ENCODE measurements at places on chromosomes 5 and 9. TPM values are rescaled to one million over a fixed set of nuclear protein-coding genes. Genes with fewer than 3 reads are reported as not detected.

The SPATA31C1 gene
- total RNA-seq = not detected

GRCh38 chr5:62684310-62684709 lies 105.7 kb downstream of the LRRC70 start:
- no peak for DNase-seq

The RETREG1 gene
- 50.7 TPM for total RNA-seq

- no peak for DNase-seq
Observed at GRCh38 chr5:89998519-89999305, 410.8 kb downstream of the CETN3 start.

DNA sequence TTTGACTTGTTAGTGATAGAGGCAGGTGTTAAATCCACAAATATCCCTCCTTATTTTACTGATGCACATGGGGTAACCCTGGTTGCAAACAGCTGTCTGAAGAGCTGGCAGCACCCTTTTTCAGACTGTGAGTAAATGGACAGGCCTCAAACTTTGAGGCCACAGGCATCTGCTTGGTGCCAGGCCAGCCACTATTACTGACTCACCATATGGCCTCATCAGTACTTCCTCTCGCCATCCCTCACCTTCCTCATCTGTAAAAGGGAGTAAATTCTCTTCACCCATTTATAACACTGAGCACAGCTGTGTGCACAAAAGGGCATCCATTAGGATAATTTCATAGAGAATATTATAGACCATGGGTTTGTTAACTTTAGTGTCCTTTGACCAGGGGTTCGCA lies 11.9 kb upstream of the TNIP1 start:
- no peak for DNase-seq

DNA sequence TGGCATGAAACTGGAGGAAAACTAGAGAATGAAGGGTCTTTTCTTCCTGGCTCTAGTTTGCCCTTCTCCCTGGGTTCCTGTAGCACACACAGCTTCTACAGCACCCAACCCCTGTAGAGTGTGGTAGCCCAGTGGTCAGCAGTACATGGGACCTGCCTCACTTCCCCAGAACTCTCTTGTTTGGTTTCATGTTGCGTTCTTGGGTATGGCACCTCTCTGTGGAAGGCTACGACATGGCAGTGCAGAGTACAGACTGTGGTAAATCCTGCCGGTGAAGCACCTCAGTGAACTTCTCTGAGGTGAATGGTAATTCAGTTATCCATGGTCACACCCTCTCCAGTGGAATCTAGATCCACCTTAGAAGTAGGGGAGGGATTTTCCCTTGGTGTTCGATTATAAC lies 105.5 kb downstream of the TLR4 start:
- no peak for DNase-seq

The F2RL2 gene
- total RNA-seq = 4.6 TPM

GRCh38 chr5:149581931-149582768 lies 852 bp downstream of the ARHGEF37 start:
- peak; percentile 78 for DNase-seq

The DNAH5 gene
- total RNA-seq = 3.8 TPM

DNA sequence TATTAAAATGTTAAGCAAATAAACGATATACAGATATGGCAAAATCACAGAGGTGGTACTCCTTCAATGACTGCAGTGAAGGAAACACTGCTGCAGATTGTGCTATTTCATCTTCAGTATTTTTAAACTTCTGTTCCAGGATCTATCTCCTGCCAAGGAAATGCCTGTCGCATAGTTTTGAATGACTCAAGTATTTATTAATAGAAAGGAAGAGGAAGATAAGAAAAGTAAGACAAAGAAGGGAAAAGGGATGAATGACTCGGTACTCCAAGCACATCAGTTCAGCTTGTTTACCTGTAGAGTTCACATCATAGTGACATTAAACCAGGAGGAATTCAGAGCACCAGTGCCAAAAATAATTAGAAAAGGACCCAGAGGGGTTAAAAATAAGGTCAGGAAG lies 5.1 kb upstream of the GPX8 start:
- DNase-seq = no peak

DNA sequence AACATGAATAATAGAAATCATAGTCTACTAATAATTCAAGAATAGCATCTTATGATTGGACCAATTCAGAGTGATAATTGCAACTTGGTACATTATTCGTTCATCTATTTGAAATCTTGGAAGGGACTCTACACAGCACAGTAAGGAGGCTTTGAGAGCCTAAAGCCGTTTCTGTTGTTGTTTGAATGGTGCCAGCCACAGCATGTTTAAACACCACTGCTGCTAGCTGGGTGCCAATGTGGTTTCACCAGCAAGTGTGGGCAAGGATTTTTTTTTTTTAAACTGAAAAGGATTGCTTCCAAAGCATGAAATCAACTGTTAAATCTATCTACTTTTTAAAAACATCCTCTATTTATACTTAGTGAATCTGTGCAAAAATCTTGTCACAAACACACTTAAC lies 253.9 kb upstream of the MAP3K1 start:
- no peak for DNase-seq

DNA sequence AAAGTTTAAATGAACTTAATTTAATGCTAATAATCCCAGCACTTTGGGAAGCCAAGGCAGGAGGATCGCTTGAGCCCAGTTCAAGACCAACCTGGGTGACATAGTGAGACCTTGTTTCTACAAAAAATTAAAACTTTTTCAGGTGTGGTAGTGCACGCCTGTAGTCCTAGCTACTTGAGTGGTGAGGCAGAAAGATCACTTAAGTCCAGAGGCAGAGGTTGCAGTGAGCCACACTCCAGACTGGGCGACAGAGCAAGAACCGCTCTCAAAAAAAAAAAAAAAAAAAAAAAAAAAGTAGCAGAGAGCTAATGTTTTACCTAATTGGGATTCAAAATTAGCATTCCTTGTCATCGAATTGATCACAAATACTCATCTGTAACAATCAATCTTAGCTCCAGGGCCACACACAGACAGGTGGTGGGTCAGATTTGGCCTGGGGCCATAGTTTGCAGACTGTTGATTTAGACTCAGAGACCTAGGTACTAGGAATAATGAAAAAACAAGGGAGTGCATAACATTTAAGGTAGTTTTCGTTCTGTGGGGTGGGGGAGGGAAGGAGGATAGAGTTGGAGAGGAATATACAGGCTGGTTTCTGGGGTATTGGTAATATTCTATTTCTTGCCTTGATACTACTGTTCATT lies 21.4 kb downstream of the HSDL2 start:
- no peak for DNase-seq

DNA sequence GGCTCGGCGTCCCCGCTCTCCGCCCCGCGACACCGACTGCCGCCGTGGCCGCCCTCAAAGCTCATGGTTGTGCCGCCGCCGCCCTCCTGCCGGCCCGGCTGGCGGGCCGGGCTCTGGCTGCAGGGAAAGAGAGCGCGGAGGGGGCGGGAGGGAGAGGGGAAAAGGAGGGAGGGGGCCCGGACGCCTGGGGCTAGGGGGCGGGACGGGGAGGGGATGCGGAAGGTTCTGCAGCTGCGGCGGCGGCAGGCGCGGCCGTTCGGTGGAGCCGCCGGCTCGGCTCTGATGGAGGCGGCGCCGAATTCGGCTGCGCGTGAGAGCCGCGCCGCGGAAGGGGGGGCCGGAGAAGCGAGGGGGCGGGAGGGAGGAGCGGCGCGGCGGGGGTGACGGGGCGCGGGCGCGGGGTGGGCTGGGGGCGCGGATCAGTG lies at the start of gene MARCHF11:
Gene MARCHF11 (minus strand): TSS at position 281 of the 425 bp plus-strand sequence. CDS start 216 bp downstream, at position 65.
- no peak for DNase-seq

- DNase-seq = no peak
Observed at GRCh38 chr9:135587658-135588057, 26.1 kb downstream of the PAEP start.

- no peak for DNase-seq
Observed at GRCh38 chr5:1255081-1255561, 29.9 kb downstream of the SLC6A18 start.

The PDZD2 gene
- 61.3 TPM for total RNA-seq

DNA sequence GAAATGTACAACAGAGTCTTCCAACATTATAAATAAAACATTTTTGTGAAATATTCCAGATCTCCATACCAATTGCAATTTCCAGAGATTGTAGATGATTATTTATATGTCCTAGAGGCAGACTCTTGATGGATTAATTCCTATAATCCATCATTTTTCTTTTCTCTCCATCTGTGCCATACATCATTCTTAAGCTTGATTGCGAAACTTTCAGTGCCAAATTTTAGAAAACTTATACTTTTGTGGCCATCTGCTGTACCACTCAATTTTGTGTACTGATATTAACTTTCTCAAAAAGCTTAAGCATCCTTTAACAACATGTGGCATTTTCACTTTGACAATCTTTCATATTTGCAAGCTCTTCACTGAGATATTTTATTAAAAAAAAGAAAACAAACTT lies 446.9 kb downstream of the SEMA5A start:
- no peak for DNase-seq

DNA sequence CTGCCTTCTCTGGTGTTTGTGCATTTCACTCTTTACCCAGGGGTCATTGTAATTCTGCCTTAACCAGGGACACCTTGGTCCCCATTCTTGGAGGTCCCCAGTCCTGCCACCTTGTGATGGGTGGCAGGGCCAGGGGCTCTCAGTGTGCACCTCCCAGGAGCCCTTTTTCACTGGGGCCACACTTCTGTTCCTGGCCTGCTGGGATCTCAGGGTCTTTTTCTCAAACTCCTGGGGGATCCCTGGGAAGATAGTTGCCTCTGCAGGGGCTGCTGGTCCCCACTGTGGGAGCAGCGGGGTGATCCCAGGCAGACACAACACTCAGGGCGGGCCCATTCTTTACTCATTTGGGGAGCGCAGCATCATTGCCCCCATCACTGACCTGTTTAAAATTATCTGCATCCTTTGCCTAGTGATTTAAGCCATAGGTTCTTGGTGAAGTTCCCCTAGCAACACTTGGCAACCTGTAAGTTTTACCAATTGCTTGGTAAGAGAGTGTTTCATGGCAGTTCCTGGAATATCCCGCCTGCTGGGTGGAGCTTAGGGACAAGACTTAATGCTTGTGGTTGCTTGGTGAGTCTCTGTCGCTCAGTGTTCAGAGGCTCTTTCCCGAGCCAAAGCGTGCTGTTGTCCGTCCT lies 15.7 kb downstream of the PHF2 start:
- no peak for DNase-seq

GRCh38 chr9:118162716-118163115 lies 458.5 kb downstream of the TLR4 start:
- no peak for DNase-seq

- DNase-seq = no peak
Observed at GRCh38 chr5:155064580-155064979, 51.0 kb downstream of the KIF4B start.

The CNTFR gene
- 15.8 TPM for total RNA-seq

GRCh38 chr5:37875051-37875787 lies 35.4 kb upstream of the GDNF start:
- DNase-seq = no peak

GRCh38 chr9:93567271-93567959 lies 9.0 kb upstream of the PHF2 start:
- no peak for DNase-seq

The SLC36A3 gene
- total RNA-seq = not detected

DNA sequence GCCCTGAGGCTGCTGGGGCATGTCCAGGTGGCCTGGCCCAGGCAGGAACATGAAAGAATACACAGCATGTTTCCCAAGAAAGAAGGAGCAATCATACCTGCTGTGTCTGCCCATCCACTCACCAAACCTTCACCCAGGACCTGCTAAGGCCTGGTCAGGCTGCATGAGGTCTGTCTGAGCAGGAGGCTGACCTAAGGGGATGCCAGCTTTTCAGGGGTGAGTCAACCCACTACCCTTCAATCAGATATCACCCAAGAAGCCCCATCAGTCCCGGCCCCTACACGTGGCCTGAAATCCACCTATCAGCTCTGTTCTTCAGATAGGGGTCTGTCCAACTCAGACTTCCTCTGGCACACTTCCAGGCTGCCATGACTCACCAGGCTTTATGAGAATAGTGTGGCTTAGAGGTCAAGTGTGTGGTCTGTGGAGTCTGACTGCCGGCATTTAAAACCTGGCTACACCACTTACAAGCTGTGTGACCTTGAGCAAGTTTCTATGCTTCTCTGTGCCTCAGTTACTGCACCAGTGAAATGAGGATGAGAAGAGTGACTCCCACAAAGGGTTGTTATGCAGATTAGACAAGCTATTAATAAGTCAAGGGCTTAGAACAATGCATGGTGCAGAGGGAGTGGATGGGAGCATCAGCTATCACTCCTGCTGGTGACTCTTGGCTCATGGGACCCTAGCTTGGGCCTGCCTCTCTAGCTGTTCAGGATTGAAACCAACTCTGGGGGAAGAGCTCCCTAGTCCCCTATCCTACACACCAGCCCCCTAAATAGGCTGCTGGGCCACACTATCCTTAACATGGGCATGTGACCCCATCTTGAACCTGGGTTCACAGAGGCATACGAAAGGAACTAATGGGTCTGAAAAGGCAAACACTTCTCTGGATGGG lies 130.3 kb downstream of the PAX5 start:
- DNase-seq = peak; percentile 70

- DNase-seq = no peak
Observed at GRCh38 chr9:127038531-127038930, 83.9 kb downstream of the ANGPTL2 start.

The LCN6 gene
- not detected for total RNA-seq

DNA sequence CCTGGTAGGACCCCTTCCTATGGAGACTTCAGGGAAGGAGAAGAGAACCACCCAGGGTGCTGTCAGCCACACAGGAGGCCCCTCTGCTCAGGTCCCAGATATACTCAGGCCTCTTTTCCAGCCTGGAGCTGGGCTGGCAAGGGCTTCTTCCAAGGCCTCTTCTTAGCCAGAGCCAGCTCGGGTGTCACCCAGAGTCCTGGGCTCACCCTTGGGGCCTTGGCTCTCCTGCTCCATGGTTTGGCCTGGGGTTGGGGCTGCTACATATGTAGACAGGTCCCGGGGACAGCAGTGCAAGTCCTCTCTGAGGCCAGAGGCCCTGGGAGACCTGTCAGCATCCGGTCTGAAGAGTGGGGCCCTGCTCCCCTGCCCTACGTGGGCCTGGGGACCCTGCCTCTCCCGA lies 22.8 kb downstream of the PAEP start:
- no peak for DNase-seq

DNA sequence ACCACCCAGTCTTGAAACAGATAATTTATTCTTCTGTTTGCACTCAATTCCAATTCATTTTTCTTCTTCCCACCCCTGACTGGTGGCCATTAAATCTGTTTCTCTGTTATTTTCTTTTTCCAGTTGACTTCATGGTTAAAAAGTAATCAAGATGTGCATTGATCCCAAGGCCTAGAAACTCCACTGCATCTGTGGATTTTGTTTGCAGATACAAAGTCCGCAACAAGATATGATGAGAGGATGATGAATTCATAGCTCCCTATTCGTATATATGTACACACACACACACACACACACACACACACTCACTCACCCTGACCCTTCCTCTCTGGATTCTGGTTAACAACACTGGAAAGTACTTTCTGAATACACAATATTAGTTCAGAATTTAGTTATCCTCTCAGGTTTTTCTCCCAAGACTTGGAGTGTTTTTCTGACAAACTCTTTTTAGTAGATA lies 52.4 kb downstream of the CD180 start:
- DNase-seq = no peak

GRCh38 chr5:174741352-174741751 lies 17.0 kb downstream of the MSX2 start:
- DNase-seq = no peak

DNA sequence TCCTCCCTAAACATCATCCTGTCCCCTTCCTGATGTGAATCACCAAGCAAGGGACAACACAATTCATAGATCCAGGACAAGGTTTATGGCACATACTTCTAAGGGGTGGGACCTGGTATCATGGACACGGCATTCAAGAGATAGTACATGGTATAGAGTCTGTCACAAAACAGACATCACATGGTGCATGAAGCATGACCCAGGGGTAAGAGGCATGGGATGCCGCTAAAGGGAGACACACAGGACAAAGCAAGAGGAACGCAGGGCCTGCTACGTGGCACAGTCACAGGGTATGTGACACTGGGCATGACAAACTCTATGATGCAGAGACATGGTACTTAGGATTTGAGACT lies 20.7 kb downstream of the GSN start:
- DNase-seq = no peak

The SPATA9 gene
- not detected for total RNA-seq
